C1 segment of cervical spinal cord (tissue), 14 donors: ENCODE measurements at places on chromosomes 3 and 15.
A peak's percentile ranks its signal among the peaks of the same experiment; 100 is the strongest.

DNA sequence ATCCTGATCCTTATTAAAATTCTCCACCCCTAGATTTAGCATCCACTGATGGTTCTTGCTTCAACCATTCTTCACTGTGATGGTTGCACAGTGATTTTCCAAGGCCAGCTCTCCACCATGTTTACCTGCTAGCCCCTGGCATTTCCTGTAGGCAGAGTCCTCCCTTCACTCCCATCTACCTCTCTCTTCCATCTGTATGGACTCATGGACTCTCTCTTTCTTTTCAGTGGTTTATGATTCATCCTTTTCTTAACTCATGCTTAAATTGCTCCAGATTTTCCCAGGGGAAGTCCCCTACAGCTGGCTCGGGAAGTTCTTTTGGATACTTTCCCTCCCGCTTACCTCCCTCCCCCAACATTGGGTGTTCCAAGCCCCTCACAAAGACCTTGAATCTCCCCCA is 18.7 kb downstream of the TGM4 start:
- DNase-seq: no peak

- no peak for DNase-seq
Observed at GRCh38 chr15:67137951-67138848, 72.8 kb downstream of the SMAD3 start.

DNA sequence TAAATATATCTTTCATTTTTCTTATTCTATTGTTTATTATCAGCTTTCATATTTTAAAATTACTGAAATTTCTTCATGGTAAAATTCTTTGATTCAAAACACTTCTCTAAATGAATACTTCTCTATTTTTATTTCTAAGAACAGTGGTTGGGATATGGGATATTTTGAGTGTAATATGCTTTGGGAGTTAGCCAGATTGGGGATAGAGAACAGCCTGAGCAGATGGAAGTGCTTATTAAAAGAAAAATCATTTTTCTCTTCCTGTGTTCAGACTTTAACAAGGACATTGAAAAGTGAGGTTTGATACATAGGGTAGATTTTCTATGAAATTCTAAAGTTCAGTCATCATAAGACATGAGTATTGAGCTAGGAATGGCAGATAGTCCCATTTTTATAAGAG is 84.8 kb downstream of the COL6A5 start:
- no peak for DNase-seq

GRCh38 chr3:158260392-158260791 is 150.5 kb downstream of the RSRC1 start:
- DNase-seq: no peak

DNA sequence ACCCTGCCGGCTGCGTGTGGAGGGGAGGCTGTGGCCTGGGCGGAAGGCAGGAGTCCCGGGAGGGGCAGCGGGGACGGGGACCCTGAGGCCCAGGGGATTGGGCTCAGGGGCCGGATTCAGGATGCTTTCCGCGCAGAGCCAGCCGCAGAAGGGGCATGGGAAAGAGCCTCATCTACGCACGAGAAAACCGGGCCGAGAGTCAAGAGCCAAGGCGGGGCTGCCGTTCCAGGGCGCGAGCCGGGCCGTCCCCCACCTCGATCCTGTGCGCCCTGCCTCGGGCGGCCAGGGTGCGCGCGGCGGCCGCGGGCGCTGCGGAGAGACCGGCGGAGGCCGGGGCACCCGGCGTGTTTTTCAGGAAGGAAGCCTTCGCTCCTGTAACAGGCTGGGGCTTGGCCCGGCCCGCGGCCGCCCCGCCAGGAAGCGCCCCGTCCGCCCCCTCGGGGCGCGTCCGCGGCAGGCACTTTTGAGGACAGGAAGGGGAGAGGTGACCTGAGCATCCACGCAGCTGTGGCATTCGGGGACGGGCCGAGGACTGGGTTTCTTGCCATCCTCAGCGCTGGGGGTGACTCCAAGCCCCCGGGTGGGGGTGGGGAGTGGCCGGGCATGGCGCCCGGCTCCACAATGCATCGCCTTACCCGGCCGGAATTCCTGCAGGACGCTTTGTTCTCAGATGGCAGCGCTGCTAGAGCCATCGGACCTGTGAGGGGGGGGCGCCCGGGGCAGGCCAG is 62.3 kb upstream of the GATA2 start:
- no peak for DNase-seq

GRCh38 chr3:125006291-125006731 is 49.5 kb downstream of the HEG1 start:
- no peak for DNase-seq

- no peak for DNase-seq
Observed at GRCh38 chr15:38205526-38206272, 46.9 kb upstream of the SPRED1 start.

GRCh38 chr3:185175370-185175987 is 22.6 kb upstream of the C3orf70 start:
- peak; percentile 68 for DNase-seq

DNA sequence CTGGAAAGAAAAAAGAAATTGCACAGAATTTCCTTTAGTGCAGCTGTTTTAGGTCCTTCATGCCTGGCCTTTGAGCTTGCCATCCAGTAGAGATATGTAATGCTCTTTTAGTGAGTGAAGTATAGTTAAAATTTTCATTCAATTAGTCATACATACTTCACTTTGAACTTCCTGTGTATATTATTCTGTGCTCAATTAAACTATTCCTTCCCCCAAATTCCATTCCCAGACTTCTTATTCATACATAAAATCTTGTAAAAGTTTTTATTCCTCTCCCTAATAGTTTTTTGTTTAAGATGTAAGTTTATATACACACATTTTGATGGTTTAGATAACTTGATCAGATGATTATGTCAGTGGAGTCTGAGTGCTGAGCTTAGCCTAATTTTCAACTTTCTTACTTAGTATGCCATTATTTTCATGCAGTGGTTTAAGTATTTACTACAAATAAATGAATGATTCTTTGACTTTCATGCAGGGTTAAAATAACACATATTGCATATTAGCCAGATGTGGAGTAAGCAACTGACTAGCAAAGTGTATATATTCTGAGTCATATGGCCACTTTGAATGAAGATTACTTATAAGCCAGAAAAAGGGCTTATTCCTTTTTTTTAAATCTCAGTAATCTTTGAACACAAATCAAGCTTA is 42.5 kb upstream of the ABHD10 start:
- DNase-seq: no peak

GRCh38 chr15:67783303-67783702 is 42.0 kb upstream of the SKOR1 start:
- no peak for DNase-seq

DNA sequence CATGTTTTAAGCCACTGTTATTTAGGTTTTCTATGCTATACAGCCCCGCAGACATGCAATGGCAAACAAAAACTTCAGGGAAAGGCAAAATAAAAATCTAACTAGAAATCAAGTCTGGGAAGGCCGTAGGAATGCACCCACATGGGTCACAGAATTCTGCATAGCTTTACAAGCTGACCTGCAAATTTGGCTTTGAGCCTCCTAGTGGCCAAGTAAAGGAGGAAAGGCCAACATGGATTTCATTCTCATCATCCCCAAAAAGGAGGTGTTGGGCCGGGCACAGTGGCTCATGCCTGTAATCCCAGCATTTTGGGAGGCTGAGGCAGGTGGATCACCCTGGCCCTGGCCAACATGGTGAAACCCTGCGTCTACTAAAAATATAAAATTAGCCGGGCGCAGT is 124.3 kb downstream of the FBLN2 start:
- no peak for DNase-seq

DNA sequence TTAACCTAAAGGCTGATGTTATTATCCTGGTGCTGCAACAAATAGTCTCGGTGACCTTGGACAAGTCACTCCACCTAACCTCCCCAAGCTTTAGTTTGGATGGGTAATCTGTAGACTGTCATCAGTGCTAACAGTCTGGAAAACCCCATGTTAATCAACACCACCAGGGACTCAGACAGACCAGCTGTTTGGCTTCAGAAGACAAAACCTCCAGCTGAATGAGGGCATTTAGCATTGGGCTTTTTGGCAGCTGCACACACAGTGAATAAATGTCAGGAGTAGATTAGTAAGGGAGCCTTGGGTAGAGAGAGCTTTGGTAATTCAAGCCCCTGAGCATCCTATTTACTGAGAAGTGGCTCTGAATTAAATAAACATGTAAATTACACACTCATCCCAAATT is 24.9 kb upstream of the C3orf80 start:
- DNase-seq: no peak

DNA sequence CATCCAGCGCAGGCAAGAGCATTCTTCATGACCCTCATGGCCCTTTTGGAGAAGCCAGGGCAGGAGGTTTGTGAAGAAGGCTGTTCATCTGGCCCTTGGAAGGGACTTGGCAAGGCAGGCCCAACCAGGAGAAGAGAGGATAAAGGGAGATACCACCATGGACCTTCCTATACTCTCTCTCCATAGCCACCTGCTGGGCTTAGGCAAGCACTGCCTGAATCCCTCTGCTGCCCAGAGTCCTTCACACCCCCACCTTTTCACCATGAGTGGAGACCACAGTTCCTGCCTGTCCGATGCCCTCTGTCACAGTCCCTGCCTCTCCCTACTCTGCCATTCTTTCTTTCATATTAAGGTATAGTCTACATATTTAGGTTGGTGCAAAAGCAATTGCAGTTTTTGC is 10.6 kb upstream of the SFMBT1 start:
- no peak for DNase-seq

- no peak for DNase-seq
Observed at GRCh38 chr3:161316006-161316689, 55.2 kb downstream of the SPTSSB start.

DNA sequence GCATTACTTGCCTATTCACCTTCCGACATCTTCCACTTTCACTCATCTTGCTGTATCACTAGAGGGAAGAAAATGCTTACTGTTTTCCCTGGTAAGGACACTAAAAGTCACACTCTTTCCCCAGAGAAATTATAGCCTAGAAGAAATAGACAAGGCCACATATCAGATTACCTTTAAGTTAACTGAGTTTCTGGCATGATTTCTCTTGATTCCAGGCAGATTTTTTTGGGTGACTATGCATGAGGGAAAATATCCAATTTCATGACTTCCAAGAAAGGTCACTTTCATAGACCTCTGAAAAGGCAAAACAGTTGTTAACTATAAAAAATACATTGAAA is 30.3 kb downstream of the TCF12 start:
- no peak for DNase-seq

- no peak for DNase-seq
Observed at GRCh38 chr15:89363133-89363532, 28.5 kb upstream of the POLG start.

GRCh38 chr15:58459045-58459444 is 27.3 kb downstream of the LIPC start:
- DNase-seq: no peak

- DNase-seq: no peak
Observed at GRCh38 chr3:107919239-107919638, 171.6 kb downstream of the CD47 start.

- DNase-seq: no peak
Observed at GRCh38 chr3:42529468-42529867, 27.0 kb downstream of the VIPR1 start.

DNA sequence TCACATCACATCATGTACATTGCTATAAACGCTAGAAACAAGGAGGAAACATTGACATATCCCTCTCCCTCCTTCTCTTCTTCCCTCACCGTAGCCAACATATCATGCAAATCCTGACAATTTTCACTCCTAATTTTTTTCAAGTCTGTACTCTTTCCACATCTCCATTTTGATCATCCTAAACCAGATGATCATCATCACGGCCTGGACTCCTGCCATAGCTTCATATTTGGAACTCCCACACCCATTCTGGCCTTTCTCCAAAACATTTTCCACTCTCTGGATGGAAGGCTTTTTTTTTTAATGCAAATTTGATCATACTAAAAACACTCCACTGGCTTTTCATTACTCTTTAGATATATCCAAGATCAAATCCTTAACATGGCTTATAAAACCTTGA is 248.0 kb upstream of the CNTN3 start:
- no peak for DNase-seq

- DNase-seq: no peak
Observed at GRCh38 chr3:119781330-119782198, at the start of gene NR1I2. Gene NR1I2, plus strand, starts transcription at chr3:119782101.

DNA sequence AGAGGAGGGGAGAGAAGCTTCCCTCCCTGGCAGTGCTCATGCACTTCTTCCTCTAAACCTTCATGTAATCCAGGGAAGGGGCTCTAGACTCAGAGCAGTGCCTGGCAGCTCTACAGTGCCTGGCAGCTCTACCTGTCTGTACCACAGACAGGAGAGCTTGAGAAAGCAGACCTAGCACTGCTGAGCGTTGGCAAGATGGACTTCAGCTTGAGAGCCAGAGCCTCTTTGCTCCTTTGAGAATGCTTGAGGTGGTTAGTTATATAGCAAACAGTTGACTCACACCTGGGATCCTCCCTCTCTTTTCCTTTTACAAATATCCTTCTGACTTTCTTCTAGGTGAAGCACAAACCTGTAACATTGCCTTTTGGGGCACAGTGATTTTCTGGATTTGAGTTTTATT is 20.9 kb downstream of the FBXO22 start:
- no peak for DNase-seq

DNA sequence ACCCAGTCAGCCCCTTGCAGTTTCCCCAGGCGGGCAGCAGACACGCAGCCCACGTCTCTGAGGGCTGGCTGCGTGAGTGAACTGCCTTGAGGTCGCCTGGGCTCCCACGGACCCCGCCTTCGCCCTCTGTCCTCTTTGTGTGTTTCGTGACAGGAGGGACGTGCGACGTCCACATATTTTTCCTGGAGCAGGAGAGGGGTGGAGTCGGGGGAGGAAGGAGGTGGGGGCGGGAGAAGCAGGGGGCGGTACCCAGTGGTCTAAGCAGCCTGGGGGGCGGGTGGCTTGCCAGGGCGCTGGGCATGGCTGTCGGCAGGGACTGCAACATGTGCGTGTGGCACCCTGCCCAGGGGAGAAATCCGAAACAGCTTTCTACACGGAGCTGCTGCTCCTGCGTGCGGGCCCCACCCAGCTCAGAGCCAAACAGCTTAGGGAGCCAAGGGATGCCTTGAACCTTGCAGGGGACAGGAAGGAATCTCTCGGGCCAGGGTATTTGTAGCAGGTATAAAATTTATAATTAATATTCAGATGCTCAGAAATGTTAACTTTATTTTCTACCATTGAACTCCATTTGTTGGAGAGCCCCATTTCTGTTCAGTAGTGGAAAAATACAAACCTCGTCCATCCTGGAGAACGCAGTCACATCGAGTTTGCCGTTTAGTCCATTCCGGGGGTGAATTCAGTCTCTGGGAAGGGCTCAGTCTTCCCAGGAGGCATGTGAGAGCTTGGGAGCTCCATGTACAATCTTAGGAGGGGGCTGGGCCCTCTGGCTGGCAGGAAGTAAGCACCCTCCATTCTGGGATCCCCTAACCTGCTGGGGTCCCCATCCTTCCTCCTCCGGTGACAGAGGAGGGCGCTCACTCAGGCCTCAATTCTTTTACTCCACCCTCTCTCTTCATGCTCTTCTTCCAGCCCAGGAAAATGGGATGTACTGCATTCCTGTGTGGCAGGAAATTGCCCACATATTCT is 79.1 kb upstream of the MEF2A start:
- peak; percentile 49 for DNase-seq

DNA sequence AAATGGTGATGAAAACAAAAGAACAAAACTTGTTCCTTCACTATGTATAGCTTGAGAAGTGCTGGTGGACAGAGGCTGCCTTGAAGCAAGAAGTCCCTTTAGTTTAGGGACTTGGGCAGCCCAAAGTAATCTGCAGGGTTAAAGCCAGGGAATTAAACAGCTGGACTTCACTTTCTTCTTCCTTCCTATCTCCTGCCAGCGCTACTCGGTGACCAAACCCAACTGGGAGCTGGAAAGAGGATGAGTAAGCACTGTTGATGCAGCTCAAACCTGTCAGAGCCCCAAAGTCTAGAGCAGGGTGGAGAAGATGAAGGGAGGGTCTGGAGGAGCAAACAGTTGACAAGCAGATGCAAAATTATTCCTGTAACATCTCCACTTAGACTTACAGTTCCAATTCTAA is 73.1 kb upstream of the FBN1 start:
- DNase-seq: no peak

- DNase-seq: no peak
Observed at GRCh38 chr3:48595526-48596121, 495 bp upstream of the COL7A1 start.
